ENCODE measurements at places on chromosomes 3 and 15.

- DNase-seq = peak; percentile 59
These were observed 21.4 kb downstream of the FAH start for GRCh38 chr15:80174017-80174746.

- no peak for DNase-seq
These were observed 161.6 kb upstream of the GBE1 start for GRCh38 chr3:81923038-81923437.

GRCh38 chr15:78988361-78988911 lies 43.6 kb upstream of the CTSH start:
- DNase-seq = peak; percentile 89

DNA sequence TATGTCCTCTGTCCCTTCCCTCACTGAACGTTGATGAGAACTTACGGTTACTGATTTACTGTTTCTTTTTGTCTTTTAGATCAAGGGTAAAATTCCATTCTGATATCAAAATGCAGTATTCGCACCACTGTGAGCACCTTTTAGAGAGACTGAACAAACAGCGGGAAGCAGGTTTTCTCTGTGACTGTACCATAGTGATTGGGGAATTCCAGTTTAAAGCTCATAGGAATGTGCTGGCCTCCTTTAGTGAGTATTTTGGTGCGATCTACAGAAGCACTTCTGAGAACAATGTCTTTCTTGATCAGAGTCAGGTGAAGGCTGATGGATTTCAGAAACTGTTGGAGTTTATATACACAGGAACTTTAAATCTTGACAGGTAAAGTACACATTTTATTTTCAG lies 990 bp downstream of the MYNN start:
- DNase-seq = no peak

DNA sequence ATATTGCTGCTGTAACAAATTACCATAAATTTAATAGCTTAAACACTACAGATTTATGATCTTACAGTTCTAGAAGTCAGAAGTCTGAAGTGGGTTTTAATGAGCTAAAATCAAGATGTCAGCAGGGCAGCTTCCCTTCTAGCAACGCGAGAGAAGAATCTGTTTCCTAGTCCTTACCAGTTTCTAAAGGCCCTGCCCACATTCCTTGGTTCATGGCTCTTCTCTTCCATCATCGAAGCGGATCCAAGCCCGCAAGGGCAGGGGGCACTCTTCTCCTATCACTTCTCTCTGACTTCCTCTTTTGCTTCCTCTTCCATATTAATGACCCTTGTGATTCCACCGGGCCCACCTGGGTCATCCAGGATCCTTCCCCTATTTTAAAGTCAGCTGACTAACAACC lies 16.1 kb downstream of the MINDY4B start:
- DNase-seq = no peak

DNA sequence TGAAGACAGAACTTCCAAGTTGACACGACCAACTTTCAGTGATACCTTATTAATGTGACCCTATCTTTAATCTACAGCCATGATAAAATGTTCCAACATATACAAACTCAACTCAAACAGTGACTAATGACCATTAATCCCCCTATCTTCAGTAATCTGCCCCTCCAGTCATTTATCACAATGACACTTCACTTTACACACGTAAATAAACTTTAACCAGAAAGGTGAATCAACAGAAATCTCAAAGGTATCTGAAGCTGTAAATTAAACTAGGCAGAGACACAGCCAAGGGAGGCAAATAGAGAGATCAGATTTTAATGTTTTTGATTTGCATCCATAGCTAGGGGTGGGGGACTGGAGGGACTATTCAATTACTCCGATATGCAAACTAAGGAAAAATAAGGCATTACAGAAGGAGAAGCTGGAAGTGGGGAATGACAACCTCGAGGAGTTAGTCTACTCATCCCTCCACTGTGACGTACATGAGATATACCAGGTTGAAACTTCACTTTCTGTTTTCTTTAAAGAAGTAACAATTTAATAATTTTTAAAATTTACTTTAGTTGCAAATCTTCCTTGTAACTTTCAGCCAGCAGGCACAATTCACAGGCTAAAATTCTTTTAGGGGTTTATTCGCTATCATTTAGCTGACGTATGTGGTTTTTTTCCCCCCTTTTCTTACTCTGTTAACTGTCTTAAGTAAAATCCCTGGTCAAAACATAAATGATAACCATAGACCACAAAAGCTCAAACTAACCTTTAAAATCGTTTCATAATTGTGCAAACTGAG lies 751.0 kb downstream of the ROBO1 start:
- DNase-seq = no peak

DNA sequence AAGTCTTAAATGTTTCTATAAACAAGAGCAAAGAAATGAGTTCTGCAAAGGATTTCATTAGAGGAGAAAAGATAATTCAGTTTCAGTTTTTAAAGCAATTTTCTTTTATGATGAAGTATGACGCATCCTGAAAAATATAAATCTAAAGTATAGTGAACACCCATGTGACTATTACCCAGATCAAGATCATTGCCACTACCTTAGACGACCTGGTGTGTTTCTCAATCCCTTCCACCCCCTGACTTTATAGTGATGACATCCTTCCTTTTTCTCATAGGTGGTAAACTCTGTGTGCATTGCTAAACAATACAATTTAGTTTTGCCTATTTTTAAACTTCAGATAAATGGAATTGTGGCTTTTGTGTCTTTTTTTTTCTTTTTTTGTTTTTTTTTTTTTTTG lies 8.4 kb downstream of the STT3B start:
- DNase-seq = no peak

DNA sequence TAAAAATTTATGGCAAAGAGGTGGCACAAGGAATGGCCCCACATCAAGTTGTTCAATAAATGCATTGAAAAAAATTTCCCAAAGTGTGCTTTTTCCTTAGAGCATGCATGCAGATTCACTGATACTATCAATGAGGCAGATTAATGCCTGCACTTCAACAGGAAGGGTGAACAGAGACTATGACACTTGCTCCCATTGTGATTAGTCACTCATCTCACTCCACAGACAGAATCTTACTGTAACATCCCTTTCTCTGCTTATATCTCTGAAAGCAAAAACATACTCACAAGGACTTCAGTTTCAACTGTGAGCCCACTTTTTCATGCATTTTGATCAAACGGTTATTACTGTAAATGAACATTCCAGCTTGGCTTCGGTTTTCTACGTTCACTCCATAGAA lies 60.9 kb downstream of the MORC1 start:
- no peak for DNase-seq

- no peak for DNase-seq
These were observed 1.6 kb upstream of the PLCL2 start for GRCh38 chr3:16883057-16883722.

GRCh38 chr3:9314796-9315195 lies 48.1 kb upstream of the THUMPD3 start:
- DNase-seq = no peak

- no peak for DNase-seq
These were observed 829.3 kb upstream of the CFAP20DC start for GRCh38 chr3:59879031-59879581.

- no peak for DNase-seq
These were observed 340.6 kb downstream of the PTPRG start for GRCh38 chr3:61901986-61902385.

DNA sequence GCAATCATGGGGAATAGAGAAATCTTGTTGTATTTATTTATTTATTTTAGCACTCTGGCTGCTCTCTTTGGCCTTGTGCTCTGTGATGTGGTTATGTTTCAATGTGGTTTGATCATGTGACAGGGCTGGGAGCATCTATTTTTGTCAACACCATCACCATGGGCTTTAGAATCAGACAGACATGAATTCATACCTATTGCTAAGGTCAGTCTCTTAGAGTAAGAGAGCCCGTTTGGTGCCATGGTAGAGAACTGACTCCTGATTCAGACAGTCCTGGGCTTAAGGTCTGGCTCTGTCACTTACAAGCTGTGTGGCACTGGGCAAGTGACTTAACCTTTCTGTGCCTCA lies 157.0 kb downstream of the RYR3 start:
- no peak for DNase-seq

- DNase-seq = no peak
These were observed 517.7 kb downstream of the OTOL1 start for GRCh38 chr3:162014284-162014683.

DNA sequence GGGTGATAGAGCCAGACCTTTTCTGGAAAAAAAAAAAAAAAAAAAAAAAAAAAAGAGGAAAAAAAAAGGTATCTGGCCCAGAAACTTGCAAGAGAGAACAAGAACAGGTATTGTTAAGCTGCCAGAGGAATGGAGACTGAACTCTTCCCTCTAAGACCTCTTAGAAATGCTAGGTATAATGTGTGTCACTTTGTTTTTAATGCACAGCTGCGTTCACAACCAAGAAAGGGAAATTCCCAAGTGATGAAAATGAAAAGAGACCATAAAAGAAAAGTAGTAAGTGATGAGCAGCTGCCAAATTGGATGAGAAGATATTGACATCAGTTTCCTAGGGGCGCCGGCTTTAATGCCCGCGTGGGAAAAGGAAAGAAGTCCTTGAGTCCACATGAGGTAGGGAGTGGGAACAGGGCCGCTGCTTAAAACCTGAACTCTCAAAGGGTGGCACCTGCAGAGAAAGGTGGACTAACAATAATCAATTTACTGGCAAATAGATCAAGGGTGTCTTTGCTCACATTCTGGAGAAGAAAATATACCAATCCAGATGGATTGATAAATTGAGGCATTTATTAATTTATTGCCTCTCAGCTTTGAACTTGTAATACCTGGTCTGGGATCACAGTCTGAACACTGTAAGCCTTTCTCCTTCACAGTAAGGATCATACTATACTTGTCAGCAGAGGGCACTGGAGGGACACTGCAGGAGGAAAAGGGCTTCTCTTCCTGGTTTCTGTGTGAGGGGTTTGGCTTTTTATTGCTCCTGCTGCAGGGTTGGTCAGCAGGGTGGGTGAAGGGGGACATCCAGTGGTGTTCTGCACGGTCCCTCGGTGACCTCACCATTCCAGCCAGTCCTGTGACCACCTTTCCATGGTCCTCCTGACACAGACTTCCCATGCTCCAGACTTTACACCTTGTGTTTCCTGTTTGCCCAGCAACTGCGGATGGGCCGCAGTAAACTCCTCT lies 131.6 kb downstream of the AQP9 start:
- no peak for DNase-seq

DNA sequence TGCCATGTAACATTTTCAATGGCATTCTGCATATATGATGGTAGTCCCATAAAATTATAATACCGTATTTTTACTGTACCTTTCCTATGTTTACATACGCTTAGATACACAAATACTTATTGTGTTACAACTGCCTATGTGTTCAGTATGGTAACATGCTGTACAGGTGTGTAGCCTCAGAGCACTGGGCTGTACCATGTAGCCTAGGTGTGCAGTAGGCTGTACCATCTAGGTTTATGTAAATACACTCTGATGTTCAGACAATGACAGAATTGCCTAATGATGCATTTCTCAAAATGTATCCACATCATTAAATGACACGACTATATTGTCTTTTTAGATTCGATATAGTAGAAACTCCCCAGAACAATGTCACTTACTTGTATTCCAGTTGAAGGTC lies 22.7 kb downstream of the CD80 start:
- DNase-seq = no peak

DNA sequence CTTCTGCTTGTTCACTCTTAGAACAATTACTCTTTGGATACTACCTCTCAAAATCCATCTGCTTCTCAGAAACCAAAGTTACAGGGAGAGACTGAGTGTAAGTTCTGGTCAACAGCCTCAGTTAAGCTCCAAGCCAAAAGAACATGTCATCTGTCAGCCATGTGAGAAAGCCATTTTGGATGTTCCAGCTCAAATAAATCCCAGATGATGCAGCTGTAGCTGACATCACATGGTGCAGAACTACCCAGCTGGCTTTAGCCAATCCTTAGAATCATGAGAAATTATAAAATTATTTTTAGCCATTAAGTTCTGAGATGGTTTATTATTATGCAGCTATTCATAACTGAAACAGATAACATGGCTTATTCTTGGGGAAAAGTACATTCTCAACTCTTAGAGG lies 696.0 kb downstream of the ZNF385D start:
- DNase-seq = no peak

DNA sequence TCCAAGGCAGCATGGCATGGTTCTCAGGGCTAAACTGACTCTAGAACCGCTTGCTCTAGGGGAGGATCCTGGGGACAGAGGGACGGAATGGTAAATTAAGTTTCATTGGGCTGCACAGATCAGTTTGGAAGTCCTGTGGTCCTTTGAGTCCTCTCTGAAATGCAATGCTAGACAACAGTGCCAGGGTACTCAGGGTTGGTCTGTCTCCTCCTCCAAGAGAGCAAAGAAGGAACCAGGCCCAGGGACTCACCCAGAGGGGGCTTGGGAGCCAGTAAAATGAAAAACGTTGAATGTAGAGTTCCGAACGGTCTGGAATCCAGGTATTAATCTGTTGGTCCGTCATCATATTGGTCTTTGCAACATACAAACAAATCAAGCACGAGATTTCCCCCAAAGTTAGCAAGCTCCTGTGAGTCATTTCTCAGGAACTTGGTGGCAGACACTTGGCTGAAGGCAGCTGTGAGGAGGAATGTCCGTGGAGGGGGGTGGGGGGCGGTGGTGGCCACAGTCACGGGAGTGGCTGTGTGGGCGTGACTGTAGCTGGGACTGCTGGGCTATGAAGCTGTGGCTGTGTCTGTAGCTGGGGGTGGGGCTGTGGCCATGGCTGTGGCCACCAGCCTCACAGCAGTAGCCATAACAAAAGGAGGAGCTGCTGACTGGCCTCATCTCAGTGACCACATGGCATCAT lies 361.0 kb downstream of the SHQ1 start:
- DNase-seq = peak; percentile 33
